Keratinocyte (primary cell): ENCODE measurements at places on chromosomes 5 and 9.

- no peak for DNase-seq
Observed at GRCh38 chr5:94440015-94440414, 178.4 kb downstream of the KIAA0825 start.

DNA sequence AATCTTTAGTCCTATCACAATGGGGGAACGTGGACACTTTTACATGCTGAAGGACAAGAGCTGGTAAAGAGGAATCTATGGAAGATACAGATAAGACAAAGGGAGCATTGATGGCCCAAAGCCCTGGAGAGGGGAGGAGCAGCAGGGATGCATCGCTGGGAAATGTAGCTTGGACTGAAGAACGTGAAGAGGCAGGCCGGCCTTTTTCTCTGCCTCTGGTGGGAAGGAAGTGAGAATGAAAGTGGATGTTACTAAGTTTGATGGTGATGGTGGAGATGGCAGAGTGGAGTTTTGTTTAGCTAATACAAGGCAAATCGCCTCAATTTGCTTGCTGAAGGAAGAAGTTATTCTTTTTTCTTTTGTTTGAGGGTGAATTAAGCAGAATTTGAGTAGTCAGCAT is 124.6 kb upstream of the TAF11L2 start:
- DNase-seq, result no peak

GRCh38 chr5:35120715-35121114 is 73.0 kb upstream of the AGXT2 start:
- no peak for DNase-seq

DNA sequence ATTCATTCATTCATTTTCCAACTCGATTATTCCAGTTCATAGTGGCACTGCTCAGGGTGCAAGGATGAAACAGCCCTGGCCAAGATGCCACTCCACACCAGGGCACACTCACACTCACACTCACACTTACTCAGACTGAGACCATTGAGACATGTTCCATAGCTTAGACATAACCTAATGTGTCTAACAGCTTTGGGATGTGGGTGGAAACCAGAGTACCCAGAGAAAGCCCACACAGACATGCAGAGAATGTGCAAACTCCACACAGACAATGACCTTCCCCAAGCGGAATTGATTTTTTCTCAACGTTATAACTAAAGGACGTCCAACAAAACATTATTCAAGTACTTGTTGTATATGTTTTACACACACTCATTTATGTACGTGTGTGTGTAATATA is 1363.5 kb downstream of the EFNA5 start:
- no peak for DNase-seq

DNA sequence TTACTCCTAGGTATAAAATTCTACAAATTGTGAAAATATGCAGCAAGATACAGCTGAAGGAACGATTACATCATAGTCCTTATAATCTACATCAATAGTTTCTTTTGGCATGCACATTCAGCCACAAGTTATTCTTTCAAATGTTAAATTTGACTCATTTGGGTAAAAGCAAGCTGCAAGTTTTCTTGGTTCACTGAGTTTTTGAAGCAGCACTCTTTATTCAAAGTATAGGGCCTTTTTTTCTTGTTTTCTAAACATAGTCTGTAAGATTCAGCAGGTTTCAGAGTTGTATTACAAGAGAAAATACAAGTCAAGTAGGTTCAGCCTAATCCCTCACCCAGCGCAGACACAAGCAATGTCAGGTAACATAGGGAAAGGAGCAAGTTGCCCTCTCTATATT is 981.5 kb downstream of the PTPRD start:
- no peak for DNase-seq
